Vagina (tissue), 2 donors: ENCODE measurements at places on chromosomes 7 and 10. TPM values are rescaled to one million over a fixed set of nuclear protein-coding genes. Genes with fewer than 3 reads are reported as not detected.

- DNase-seq: no peak
- no peak overlapping the region for H3K27ac ChIP-seq
- H3K4me1 ChIP-seq: no peaks in the 10 kb centered on the region
Observed at GRCh38 chr10:42475168-42476098, 162.9 kb downstream of the ZNF33B start.

GRCh38 chr7:44372560-44373417 is 47.4 kb upstream of the CAMK2B start:
- H3K4me1 ChIP-seq: no peaks in the 10 kb centered on the region
- H3K4me3 ChIP-seq: no peak overlapping the region
- H3K36me3 ChIP-seq: no peaks in the 10 kb centered on the region
- no peak overlapping the region for H3K27ac ChIP-seq

DNA sequence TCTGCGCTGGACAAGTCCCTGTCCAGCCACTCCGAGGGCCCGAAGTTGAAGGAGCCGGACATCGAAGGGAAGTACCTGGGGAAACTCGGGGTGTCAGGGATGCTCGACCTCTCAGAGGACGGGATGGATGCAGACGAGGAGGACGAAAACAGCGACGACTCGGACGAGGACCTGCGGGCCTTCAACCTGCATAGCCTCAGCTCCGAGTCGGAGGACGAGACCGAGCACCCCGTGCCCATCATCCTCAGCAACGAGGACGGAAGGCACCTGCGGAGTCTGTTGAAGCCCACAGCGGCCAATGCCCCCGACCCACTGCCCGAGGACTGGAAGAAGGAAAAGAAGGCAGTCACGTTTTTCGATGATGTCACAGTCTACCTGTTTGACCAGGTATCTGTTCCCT is 17.1 kb upstream of the BHLHA15 start:
- H3K4me1 ChIP-seq: no peaks in the 10 kb centered on the region
- H3K4me3 ChIP-seq: no peak overlapping the region
- H3K27me3 ChIP-seq: no peaks in the 10 kb centered on the region
- peaks cover 52% of the 10 kb centered on the region for H3K36me3 ChIP-seq

GRCh38 chr10:122182308-122182707 is 88.8 kb upstream of the BTBD16 start:
- no peak for DNase-seq
- H3K36me3 ChIP-seq: no peaks in the 10 kb centered on the region
- no peaks in the 10 kb centered on the region for H3K27me3 ChIP-seq

DNA sequence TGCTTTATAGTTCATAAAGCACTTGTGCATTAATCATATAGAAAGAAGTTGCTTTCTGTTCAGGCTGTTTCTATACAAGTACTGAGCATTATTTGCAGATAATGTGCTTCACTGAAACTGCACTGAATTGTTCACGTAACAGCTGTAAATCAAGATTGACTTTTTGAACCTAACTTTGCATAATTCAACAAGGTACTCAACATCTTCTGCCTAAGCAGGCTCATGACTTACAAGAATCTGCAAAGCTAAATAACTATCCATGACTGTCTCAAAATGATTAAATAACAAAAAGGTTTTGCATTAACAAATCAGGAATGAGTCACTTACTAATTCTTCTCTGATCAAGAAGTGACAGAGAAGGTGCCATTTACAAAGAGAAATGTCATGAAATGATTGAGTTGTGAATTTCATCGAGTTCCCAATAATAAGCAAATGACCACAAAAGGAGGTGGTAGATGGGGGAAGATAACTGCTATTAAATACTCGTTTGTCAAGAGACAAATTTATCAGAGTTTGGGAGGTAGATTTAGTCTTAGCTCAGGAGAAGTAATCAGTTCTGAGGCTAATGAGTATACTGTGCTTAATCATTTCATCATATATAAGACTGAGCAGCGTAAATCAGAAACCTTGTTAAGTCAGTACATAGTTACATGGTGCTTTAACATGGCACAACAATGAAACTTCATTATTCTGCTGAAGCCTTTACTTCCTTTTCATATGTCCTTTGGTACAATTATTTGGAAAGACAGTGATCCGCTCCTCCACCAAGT is 161.3 kb upstream of the LRRN3 start:
- no peak overlapping the region for H3K27ac ChIP-seq
- DNase-seq: no peak
- no peaks in the 10 kb centered on the region for H3K36me3 ChIP-seq
- peaks cover 7% of the 10 kb centered on the region for H3K4me1 ChIP-seq

- no peak overlapping the region for H3K27ac ChIP-seq
- no peaks in the 10 kb centered on the region for H3K27me3 ChIP-seq
- DNase-seq: no peak
- no peak overlapping the region for H3K4me3 ChIP-seq
- peaks cover 7% of the 10 kb centered on the region for H3K4me1 ChIP-seq
Observed at GRCh38 chr10:16822027-16822426, 4.8 kb upstream of the RSU1 start.

THNSL1 gene
- 2.0 TPM for total RNA-seq
